ENCODE measurements at places on chromosomes 5 and 9.

- no peak for DNase-seq
Observed at GRCh38 chr5:77355080-77355479, 137.0 kb downstream of the WDR41 start.

DNA sequence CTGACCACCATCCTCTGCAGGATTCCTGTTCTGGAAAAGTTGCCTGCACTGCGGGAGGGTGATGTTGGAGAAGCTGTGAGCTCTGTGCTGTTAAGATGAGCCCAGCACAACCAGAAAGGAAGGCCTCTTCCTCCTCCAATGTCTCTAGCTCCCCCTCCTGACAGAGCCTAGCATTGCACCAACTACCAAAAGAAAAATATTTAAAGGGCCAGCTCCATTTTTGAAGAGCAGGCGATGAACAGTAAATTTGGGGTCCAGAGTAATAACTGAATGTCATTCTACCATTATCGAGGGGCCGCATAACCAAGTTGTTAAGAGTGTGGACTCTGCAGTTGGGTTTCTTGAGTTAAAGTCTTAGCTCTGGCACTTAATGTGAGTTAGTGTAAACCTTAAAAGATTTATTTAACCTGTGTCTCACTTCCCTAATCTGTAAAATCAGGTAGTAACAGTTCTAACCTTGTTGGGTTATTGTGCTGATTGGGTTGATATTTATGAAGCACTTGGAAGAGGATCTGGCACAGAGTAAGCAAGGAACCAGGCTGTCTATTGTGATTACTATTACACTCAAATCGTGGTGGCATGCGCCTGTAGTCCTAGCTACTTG, 3.9 kb downstream of the TEX53 start:
- DNase-seq, result peak; percentile 78

DNA sequence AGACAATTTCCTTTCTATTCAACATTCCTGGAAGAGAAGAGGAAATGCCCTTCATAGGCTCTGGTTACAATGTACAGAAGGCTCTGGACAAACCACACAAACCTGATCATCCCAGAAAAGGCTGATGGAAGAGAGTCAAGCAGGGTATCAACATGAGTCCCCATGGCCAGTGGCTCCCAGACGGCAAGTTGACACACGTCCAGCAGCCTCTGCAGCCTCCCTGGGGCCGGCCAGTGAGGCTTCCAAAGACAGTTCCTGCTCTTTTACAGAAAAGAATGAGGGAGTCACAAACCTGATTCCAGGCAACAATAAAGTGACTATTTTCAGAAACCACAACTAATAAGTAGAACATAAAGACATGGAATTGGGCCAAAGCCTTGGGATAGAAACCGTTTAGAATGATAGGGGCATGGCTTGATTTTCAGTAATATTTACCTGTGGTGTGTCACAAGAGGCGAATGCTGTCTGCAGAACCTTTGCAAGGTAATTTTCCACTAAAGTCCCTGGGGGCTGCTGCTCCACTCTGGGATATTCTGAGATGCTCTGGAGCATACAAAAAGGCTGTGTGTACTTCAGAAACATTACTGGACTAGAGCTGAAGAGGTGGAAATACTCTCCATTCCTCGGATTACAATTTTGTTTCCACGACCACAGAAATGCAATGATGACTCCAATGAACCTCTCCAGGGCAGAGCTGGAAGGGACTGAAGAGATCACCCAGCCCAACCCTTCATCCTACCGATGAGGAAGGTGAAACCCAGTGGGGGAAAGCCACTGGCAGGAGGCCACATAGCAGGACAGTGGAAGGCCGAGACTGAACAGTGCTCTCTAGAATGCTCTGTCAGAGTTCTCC, 10.4 kb downstream of the MED27 start:
- DNase-seq, result no peak

- DNase-seq, result no peak
Observed at GRCh38 chr9:112072721-112073638, 102.1 kb downstream of the SUSD1 start.

DNA sequence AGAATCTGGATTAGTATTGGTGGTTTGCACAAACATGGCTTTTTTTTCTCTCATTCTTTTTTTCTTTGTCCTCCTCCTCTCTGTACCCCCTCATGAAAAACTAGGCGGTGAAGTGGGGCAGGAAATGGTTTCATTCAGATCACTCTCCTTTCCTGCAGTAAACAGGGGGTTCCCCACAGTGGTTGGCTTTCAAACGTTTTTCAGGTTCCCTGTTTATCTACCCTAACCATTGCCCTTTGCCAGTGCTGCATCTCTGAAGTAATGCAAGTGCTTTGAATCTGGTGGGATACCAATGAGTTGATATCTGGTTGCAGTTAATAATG, 29.8 kb downstream of the NR4A3 start:
- DNase-seq, result peak; percentile 58

DNA sequence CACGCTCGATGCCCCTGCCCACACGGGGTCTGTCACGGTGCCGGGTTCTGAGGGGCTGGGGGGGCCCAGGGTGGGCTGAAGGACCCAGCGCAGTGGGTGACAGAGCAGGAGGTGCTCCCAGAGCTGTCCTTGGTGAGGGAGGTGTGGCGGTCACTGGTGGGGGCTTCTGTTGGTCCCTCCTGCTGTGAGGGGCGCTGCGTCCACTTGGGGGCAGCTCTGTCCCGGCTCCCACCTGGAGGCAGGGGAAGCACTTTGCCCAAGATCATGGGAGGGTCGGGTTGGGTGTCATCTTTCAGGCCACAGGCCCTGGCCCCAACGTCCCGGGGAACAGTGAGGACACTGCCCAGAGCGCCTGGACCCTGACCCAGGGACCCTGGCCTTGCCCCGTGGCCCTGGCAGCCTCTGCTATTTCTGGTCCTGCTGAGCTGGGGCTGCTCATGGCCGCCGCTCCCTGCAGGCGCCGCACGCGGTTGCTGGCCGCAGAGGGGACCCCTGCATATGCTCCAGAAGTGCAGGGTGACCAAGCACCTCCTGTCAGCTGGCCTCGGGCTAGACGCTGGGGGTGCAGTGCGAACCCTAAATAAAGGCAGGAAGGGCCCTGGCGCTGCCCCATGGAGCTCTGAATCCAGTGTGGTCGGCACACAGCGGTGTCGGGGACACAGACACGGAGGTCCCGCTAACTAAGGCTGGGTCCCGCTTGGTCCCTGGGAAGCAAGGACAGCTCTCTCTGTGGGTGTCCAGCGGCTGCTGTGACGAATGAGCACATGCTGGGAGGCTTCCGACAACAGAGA, 11.6 kb upstream of the RNU6ATAC start:
- no peak for DNase-seq

- DNase-seq, result no peak
Observed at GRCh38 chr5:109034306-109034705, 286.6 kb downstream of the FER start.

DNA sequence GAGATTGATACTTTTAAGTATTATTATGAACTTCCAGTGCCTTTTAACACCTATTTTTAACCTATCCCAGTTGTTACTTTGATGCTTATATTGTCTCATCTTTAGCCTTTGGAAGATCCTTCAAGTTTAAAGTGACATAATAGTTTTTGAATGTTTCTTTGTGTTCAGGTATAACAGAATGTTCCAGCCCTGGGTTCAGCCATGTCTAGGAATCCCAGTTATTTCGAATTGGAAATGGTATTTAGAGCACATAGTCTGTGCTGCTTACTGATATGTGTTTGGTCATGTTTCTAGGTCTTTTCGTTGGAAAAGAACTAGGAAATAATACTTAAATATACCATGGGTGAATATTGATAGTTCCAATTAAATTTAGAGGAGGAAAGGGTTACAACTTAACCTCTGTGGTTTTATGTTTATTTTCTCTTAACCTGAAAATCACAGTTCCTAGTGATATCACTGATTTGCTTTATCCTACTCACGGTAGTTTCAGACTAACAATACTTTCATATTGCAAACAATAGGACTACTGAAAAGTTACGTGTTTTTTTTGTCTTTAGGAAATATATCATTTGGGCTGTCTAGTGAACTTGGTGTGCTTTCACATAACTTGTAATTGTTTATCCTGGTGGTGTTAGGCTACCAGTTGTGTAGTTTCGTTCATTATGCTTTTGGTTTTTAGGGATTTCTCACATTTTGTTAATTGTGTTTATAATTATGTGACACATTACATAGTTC, 37.8 kb downstream of the UHRF2 start:
- no peak for DNase-seq

DNA sequence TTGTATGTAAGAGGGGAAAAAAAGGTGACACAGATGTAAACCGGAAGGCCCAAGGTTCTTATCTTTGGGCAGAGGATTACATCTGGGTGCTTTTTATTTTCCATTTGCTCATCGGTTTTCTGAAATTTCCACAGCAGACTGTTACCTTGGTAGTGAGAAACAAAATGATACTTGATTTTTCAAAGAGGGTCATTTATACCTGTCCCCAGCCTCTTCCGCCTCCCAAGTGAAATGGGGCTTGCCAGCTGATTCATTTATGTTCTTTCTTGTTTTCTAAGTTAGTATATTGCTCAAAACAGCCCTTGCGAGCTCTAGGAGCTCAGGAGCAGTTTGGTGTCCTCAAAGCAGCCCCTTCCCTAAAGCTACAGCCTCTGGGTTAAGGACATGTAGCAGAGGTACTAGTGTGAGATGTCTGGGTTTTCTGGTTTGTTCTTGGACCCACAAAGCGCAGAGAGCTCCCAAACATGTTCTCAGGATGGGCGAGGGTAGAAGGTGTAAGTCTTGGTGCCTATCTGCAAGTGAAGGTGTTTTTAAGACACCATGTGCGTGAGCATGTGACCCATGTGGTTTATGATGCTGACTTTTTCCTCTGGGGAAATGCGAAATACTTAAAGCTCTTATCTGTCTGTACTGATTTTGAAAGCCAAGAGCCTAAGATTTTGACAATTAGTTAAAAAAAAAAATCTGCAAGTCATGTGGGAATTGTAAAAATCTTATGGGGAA, 38.3 kb downstream of the DAPK1 start:
- no peak for DNase-seq

DNA sequence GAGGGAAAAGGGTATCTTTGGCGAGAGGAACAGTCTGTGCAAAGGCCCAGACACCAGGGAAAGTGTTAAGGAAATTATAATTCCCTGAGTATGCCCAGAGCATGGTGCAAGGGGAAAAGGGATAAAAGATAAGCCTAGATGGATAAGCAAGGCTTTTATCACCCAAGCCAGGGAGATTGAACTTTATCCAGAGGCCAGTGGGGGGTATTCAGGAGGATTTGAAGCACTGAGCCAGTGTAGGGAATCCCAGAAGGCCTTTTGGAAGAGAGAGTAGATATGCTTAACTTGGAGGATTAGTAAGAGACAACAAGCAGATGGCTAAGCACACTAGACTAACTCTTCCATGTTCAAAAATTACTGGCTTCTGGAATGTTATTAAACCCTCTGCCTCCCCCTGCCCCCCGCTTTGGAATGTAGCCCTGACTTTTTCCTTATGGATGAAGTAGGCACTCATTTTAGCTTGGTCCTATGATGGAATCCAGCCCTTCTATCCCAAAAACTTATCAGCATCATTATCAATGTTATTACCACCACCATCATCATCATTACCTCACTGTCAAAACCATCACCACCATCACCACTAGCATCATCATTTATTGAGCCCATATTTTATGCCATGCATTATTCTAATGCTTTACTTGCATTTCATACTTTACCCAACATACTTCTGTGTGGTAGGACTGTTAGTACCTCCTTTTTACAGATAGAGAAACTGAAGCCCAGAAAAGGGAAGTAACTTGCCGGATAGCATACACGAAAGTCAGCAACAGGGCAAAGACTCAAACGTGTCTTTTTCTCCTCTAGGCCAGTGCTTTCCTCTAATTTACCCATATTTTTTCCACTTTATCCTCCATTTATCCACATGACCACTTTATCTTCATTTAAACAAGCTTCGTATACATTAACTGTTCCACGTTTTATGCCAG, 237.0 kb downstream of the PAPPA start:
- no peak for DNase-seq

DNA sequence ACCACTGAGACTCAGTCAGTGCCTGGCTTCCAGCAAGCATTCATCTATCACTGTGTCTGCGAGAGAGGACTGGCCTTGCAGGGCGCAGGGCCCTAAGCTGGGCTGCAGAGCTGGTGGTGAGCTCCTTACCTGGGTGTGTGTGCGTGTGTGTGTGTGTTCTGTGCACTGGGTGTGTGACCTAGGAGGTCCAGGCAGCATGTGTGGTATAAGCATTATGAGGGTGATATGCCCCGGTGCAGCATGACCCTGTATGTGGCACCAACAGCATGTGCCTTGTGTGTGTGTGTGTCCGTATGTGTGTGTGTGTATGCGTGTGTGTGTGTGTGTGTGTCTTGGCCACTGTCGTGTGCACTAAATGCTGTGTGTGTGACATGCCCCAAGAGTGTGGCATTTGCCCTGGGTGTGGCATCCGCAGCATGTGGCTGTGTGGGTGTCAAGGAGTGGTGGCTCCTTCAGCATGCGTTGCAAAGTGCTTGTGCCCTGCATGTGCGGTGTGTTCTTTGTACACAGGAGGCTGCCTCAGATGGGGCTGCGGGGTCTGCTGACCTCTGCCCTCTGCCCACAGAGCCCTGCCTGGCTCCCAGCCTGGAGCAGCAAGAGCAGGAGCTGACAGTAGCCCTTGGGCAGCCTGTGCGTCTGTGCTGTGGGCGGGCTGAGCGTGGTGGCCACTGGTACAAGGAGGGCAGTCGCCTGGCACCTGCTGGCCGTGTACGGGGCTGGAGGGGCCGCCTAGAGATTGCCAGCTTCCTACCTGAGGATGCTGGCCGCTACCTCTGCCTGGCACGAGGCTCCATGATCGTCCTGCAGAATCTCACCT, 3.3 kb downstream of the FGFR4 start:
- no peak for DNase-seq

DNA sequence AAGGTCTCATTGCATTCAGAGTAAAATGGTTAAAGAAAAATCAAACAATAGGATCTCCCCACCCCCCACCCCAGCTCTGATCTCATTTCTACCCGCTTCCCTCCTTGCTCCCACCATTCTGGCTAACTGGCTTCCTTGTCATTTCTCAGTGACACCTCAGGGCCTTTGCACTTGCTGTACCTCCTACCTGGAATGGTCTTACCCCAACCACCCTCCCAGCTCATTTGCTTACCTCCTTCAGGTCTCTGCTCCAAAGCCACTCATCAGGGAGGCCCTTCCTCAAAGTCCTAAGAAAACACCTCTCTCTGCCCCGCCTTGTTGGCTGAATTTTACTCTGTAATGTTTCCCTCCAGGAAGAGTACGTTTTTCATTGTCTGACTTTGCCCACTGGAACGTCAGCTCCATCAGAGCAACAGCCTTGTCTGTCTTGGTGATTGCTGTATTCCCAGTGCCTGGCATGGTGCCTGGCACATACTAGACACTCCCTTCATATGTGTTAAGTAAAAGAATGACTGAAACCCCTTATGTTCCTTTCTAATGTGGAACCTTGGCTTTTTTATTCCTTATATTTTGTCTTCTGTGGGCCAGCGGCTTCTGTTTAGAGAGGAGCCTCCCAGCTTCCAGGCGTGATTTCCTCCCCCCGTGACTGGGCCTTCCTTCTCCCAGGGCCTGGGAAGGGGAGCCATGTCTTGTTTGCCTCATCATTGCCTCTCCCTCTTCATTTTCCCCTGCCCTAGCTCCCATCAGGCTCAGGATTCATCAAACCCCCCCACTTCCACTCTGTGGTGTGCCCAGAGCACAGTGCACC, 26.9 kb downstream of the NEURL1B start:
- no peak for DNase-seq

All from naive B cell (primary cell).